ENCODE measurements at places on chromosomes 2 and 18. TPM values are rescaled to one million over a fixed set of nuclear protein-coding genes. Genes with fewer than 3 reads are reported as not detected.

LAMA3 gene
- 6.6 TPM for total RNA-seq

GAL3ST2 gene
- 1.3 TPM for total RNA-seq

ACTG2 gene
- not detected for total RNA-seq

CTAGE1 gene
- total RNA-seq = not detected

COL4A3 gene
- 2.5 TPM for total RNA-seq

TRIM54 gene
- total RNA-seq = not detected

SLC9A2 gene
- total RNA-seq = 0.63 TPM

SP5 gene
- total RNA-seq = 0.63 TPM

TEKT4 gene
- total RNA-seq = not detected
